Gastroesophageal sphincter (tissue), 4 donors: ENCODE measurements at places on chromosomes 7 and 10. TPM values are rescaled to one million over a fixed set of nuclear protein-coding genes. Genes with fewer than 3 reads are reported as not detected.

GRM3 gene
- not detected for total RNA-seq

ANTXRL gene
- total RNA-seq = not detected

UNCX gene
- total RNA-seq = not detected

MBL2 gene
- not detected for total RNA-seq

ASL gene
- total RNA-seq = 22.5 TPM

ANK3 gene
- 21.1 TPM for total RNA-seq

LDB1 gene
- 56.7 TPM for total RNA-seq

EPHA1 gene
- total RNA-seq = 2.5 TPM

COL28A1 gene
- 12.5 TPM for total RNA-seq
